ENCODE measurements at places on chromosomes 7 and 10.

- DNase-seq, result no peak
Observed at GRCh38 chr7:138195151-138195571, 118.9 kb downstream of the AKR1D1 start.

GRCh38 chr7:21029006-21029405, 242.3 kb upstream of the SP8 start:
- no peak for DNase-seq

- no peak for DNase-seq
Observed at GRCh38 chr10:79482741-79483140, 29.6 kb upstream of the EIF5AL1 start.

GRCh38 chr10:114541081-114541796, 116.8 kb downstream of the ABLIM1 start:
- DNase-seq, result no peak

GRCh38 chr10:131902691-131903090, 1.9 kb downstream of the PPP2R2D start:
- DNase-seq, result no peak

DNA sequence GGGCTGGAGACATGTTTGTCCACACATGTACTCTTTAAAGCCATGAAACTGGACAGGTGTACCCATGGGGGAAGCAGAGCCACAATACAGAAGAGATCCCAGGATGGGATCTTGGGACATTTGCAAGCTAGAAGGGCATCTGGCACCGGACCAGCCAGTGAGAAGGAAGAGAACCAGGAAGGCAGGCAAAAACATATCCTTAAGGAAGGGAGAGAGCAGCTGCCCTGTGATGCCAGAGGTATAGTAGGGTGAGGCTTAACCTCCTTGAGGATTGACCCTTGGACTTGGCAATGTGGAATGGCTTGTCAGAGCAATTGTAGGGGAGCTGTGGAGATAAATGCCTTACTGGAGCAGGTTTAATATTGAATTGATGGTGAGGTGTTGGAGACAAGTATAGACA, 17.9 kb upstream of the SUV39H2 start:
- DNase-seq, result no peak

DNA sequence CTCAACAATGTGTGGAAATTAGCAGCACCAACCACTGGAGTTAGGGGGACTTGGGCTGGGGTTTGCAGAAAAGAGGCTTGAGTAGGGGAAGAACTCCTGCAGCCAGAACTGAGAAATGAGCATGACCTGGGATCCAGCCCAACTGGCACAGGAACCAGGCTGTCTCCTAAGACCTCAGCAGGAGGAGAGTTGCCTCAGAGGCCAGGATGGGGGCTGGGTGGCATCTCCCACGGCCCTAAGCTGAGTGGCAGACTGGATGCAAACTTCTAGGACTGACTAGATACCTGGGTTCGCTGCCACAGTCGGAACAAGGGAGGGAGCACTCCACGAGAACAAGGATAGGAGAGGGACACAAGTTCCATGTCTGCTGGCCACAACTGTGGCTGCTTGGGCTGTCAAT, 62.6 kb downstream of the RNF32 start:
- no peak for DNase-seq

GRCh38 chr10:47261121-47261520, 38.9 kb upstream of the GDF10 start:
- no peak for DNase-seq

DNA sequence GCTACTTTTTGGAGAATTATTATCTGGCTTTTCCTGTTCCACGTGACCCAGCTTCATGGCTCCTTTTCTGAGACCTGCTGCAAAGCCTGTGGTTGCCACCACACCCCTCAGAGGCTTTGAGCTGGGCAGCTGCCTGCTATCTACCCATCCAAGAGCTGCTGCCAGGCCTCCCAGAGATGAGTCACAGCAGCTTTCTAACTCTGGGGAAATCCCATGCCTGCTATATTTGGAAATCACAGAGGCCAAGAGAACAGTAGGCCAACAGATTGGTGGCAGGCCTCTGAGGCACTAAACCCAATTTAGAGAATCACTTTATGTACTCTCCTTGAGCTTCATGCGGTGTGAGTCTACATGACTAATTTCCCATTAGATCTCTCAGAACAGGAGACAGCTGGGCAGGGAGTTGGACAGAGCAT, 35.2 kb downstream of the SGCE start:
- DNase-seq, result peak; percentile 98

- DNase-seq, result no peak
Observed at GRCh38 chr10:34156781-34157425, 658.2 kb downstream of the PARD3 start.

GRCh38 chr10:19828278-19829049, 12.2 kb downstream of the PLXDC2 start:
- no peak for DNase-seq

- peak; percentile 80 for DNase-seq
Observed at GRCh38 chr7:12638851-12639456, 48.5 kb upstream of the ARL4A start.

DNA sequence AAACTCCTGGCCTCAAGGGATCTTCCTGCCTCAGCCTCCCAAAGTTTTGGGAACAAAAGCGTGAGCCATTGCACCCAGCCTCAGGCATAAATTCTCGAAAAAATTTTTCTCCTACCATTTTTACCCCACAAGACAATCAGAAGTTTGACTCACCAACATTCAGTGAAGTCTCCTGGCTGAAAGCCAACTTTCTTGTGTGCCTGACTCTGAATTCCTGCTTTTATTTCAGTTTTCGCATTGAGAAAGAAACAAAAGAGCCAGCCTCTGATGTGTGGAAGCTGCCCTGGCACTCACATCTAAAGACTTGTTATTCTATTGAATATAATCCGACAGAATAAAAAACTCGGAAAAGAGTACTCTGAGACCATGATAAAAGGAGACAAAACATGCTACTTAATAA, 402.9 kb downstream of the MAGI2 start:
- no peak for DNase-seq

GRCh38 chr10:5888843-5889623, 660 bp downstream of the ANKRD16 start:
- peak; percentile 45 for DNase-seq

GRCh38 chr10:29244978-29245377, 43.9 kb upstream of the LYZL1 start:
- DNase-seq, result no peak

- DNase-seq, result no peak
Observed at GRCh38 chr7:95471071-95471470, 14.7 kb upstream of the ASB4 start.

GRCh38 chr10:73862011-73862410, 12.3 kb downstream of the CAMK2G start:
- no peak for DNase-seq

DNA sequence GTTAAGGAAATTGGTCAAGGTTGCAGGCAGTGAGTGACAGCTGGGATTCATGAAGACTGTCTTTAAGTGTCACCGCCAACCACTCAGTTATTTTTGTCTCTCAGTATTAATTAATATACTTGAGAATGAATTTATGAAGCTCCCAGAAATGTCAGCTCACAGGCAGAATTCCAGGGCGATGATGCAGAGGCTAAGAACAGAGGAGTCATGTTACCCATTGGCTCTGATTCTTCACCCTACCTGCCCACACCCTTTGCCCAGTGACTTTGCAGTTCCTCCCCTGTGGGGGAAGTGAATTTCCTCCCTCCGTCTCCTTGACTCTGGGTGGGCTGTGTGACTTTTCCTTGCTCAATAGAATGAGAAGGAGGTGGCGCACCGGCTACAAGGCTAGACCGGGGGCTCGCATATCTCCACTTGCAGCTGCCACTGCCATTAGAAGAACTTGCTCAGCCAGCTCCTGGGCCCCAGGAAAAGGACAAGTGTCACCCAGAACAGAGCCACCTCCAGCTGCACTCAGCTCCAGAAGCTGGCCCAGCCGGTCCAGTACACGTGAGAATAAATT, 157.1 kb upstream of the PRKCQ start:
- DNase-seq, result peak; percentile 58

GRCh38 chr10:45557275-45557905, 115.2 kb downstream of the ZFAND4 start:
- DNase-seq, result no peak

DNA sequence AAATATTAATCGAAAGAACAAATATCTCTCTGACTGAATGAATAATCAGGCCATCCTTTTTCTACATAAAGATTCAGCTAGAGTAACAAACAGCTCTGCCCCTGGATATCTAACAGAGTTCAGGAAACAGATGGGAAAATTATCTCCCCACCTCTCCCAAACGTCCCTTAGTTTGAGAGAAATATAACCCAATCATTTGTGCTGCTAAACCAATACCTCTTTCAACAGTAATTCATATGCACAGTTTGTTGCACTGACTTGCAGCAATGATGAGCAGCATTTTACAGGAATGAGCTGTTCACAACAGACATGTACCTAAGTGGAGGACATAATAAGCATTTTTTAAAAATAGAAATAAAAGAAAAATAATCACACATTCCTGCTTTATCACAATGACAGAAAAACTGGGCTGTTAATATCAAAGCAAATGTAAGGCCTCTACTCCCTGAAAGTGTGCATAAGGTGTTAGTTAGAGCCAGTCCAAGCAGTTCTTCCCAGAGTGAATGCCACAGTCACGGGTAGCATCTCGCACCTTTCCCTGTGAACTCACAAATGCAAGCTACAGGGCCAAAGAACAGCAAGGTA, 2.3 kb downstream of the CREB3L2 start:
- DNase-seq, result no peak

GRCh38 chr10:86293396-86293791, 73.2 kb downstream of the GRID1 start:
- DNase-seq, result no peak

- DNase-seq, result no peak
Observed at GRCh38 chr10:95988702-95989101, 54.7 kb upstream of the CCNJ start.

GRCh38 chr7:95509199-95509598, 23.5 kb downstream of the ASB4 start:
- DNase-seq, result peak; percentile 82

DNA sequence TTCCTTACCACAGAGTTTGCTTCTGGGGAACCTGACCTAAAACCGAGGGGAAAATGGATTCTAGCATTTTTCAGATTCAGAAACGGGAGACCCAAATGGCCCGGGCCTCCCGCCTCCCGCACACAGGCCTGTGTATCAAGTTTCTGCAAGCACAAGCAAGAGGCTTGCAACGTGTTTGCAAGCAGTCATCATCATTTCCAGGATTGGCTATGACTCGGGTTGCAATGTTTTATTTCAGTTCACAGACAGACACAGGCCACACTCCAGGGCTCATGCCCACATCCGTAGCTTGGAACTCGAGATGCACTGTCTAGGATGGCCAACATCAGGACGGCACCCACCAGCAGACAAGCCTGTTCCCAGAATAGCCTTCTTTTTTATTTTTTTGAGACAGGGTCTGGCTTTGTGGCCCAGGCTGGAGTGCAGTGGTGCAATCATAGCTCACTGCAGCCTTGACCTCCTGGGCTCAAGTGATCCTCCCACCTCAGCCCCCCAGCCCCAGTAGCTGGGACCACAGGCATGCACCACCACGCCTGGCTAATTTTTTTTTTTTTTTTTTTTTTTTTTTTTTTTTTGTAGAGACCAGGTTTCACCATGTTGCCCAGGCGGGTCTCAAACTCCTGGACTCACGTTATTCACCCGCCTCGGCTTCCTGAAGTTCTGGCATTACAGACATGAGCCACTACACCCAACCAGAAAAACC, 68.1 kb upstream of the FOXK1 start:
- DNase-seq, result no peak

GRCh38 chr10:122844146-122844545, 1.5 kb downstream of the CUZD1 start:
- DNase-seq, result no peak

- DNase-seq, result no peak
Observed at GRCh38 chr10:84743483-84743882, 415.1 kb downstream of the CCSER2 start.

- DNase-seq, result peak; percentile 20
Observed at GRCh38 chr10:69428165-69428564, 11.4 kb upstream of the TACR2 start.

DNA sequence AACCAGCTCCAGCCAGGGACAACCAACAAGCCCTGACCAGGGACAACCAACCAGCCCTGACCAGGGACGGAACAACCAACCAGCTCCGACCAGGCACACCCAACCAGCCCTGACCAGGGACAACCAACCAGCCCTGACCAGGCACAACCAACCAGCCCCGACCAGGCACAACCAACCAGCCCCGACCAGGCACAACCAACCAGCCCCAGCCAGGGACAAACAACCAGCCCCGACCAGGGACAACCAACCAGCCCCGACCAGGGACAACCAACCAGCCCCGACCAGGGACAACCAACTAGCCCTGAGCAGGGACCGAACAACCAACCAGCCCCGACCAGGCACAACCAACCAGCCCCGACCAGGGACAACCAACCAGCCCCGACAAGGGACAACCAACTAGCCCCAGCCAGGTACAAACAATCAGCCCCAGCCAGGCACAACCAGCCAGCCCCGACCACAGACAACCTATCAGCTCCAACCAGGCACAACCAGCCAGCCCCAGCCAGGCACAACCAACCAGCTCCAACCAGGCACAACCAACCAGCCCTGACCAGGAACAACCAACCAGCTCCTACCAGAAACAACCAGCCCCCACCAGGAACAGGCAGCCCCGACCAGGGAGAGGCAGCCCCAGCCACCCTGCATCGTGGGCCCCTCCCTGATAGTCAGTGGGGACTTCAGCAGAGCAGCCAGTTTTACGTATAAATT, 56.4 kb downstream of the PROSER2 start:
- no peak for DNase-seq

DNA sequence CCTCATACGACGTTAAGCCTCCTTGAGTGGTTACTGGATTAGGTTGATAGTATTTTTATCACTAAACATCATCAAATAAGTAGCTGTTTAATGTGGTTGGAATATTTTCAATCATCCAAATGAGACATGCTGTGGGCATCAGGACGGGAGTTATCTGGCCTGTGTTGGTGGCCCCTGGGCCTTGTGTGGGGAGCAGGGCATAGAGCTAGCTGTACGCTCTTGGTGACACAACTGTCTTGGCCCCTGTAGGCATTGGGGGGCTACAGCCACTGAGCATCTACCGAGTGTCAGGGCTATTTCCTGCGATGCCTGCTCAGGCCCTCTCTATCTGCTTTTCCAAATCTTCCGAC, 28.3 kb downstream of the BAG3 start:
- no peak for DNase-seq

DNA sequence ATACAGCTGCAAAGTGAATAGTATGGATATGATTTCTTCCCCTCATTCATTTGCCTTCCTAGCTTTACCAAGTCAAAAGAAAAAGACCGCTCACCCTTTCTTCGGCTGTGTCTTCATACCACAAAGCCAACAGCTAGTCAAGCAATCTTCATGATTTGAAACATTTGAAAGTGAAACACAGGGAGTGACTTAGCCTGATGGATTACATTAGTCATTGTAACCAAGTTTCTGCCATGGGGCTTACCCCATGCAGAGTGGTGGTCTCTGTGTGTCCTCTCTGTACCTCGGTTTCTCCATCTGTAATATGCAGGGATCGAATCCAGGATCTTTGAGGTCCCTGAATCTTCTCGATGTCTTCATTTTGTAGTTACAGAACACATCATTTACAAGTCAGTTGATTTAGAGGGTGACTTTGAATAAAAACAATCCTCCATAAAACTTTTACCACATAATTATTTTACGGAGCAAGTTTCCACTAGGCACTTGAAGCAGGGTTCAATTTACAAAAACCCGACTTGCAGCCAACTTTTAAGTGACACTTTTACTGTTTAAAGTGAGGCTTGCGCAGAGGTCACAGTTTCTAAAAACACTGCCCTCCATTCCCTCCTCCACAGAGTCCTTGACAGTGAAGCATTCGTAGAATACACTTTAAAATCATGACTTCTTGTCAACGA, 2.2 kb upstream of the LGI1 start:
- no peak for DNase-seq

Measured in SW480 (cell line).